NCI-H1417 (cell line): ENCODE measurements at places on chromosomes 5 and 9.

DNA sequence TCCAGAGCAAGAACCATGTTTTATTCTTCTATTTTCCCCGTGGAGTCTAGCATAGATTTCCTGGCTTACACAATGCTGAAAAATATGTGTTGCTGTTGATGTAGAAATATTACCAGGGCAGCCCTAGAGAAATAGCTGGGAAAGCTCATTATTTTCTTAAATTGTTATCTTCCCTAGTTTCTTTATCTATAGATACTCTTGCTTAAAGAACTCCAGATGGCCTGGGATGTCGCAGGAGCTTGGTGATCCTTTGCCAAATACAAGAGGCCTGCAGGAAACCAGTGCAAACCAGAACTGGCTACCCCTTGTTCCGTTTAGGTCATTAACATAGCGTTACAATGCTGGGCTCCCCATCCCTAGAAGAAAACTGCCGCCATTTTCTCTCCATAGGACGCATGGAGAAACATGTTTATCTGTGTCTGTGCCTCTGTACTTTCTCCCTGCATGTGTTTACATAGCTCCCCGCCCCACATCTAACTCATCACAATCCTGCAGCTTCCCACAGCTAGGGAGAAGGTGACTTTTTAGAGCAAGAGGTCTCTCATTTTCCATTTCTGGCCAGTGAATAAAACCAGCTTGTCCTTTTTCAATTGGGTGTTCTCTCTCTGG, 6.4 kb downstream of the PRLR start:
- no peak for DNase-seq

GRCh38 chr9:127223810-127224177, 40.8 kb upstream of the GARNL3 start:
- no peak for DNase-seq

- DNase-seq, result no peak
These were observed 31.1 kb upstream of the FGF1 start for GRCh38 chr5:142716963-142717362.

DNA sequence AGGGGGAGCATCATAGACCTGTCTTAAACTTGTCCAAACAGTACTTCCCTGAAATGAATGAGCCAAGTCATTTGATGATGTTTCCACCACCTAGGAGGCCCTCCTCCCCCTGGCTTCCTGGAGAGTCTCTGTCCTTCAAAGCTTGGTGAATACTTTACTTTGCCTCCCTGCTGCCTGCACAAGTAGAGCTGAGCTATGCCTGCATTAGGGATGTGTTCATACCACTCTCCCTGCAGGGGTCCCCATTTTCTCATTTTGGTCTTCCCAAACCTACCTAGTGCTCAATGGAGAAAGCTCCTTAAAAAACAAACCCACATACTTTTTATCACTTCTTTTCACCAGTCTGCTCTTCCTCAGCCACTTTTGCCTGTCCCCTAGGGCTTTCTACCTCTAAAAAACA, 7.7 kb downstream of the CCNI2 start:
- DNase-seq, result no peak

DNA sequence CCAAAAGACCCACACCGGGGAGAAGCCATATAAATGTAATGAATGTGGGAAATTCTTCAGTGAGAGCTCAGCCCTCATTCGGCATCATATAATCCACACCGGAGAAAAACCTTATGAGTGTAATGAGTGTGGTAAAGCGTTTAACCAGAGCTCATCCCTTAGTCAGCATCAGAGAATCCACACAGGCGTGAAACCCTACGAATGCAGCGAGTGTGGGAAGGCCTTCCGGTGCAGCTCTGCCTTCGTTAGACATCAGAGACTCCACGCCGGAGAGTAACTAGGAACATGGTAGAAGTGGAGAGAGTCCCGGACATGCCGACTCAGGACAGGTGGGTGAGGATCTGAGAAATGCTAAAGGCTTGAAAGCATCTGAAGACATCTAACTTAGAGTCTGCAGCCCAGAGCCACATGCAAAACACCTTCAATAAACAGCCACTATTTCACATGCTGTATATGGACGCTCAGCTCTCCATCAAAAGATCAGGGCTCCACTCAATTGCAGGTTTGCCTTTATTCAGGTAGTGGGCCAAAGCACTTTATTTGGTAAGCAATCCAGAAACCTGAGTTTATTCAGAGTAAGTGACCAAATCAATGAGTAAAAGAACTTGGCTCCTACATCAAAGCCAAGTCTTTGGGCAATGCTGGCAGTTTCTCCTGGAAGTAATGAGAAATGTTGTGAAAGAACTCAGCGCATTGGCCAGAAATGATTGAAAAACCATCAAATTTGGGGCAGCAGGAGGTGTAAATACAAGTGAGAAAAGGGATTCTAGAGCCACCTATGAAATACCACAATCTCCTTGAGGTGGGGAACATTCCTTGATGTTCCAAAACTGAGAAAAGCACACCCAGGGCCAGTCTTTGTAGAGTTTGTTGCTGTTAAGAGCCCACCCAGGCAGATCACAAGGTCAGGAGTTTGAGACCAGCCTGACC, 6.0 kb downstream of the RPL12 start:
- no peak for DNase-seq

DNA sequence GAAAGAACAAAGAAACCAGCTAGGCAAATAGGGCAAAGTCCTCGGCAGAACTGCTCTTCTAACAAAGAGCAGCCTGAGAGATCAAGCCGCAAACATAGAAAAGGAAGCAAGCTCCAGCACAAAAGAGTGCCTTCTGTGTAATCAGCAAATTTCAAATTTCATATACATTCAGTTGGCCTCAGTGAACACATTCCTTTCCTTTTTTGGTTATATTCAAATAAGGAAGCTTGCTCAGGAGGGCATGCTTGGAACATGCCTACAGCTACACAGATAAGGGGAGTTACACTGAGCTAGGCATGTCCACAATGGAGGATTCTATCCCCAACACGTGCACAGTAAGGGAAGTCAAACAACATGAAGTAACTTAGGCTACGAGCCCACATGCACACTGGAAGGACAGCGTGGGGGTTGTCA, 23.4 kb downstream of the IL33 start:
- DNase-seq, result no peak
